Osteoblast (primary cell): ENCODE measurements at places on chromosomes 11 and 22. TPM values are rescaled to one million over a fixed set of nuclear protein-coding genes. Genes with fewer than 3 reads are reported as not detected.

- H3K4me1 ChIP-seq = peaks cover 44% of the 10 kb centered on the region
- H3K36me3 ChIP-seq = no peaks in the 10 kb centered on the region
- peak overlapping the region; percentile 57 for H3K4me3 ChIP-seq
- no peaks in the 10 kb centered on the region for H3K27me3 ChIP-seq
- peak overlapping the region; percentile 86 for H3K27ac ChIP-seq
Observed at GRCh38 chr22:37545703-37546436, 14.4 kb upstream of the CDC42EP1 start.

GRCh38 chr22:42773167-42773566 is 52.5 kb upstream of the A4GALT start:
- peaks cover 9% of the 10 kb centered on the region for H3K4me1 ChIP-seq
- no peak overlapping the region for H3K4me3 ChIP-seq
- no peaks in the 10 kb centered on the region for H3K36me3 ChIP-seq
- no peak overlapping the region for H3K27ac ChIP-seq
- H3K27me3 ChIP-seq = no peaks in the 10 kb centered on the region

GRCh38 chr22:31248138-31248745 is 36.1 kb downstream of the LIMK2 start:
- no peaks in the 10 kb centered on the region for H3K27me3 ChIP-seq
- H3K27ac ChIP-seq = peak overlapping the region; percentile 54
- peak overlapping the region; percentile 77 for H3K4me3 ChIP-seq
- H3K36me3 ChIP-seq = no peaks in the 10 kb centered on the region
- DNase-seq = peak; percentile 96

DNA sequence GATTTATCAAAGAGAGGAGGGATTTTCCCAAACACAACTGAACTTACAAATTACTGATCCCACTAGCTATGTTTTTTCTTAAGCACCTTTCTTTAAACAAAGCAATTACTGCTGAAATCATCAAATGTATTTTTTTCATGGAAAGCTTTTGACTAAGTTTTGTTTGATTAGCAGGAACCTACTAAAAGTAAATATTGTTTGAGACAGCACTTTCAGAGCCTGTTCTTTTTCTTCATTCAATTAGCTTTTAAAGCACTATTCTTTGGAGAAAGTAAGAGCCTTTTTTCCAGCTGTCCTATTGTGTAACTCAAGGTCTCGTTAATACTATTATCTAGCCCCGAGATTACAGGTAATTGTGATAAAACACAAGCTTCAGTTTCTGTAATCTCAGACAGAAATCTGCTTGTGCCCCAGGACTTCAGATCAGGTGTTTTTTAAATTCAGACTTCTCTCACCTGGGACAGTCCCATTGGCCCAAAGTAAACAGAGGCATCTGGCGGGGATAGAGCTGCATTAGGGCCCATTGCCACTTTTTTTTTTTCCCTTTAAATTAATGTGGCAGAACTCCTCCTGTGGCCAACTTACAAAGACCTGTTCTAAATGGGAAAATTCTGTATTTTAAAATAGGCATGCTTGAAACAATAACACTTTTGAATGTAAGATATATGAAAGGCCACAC is 11.0 kb downstream of the CSTPP1 start:
- H3K4me3 ChIP-seq = no peak overlapping the region
- peak overlapping the region; percentile 40 for H3K27ac ChIP-seq
- no peaks in the 10 kb centered on the region for H3K36me3 ChIP-seq
- peaks cover 24% of the 10 kb centered on the region for H3K4me1 ChIP-seq
- H3K27me3 ChIP-seq = no peaks in the 10 kb centered on the region

DNA sequence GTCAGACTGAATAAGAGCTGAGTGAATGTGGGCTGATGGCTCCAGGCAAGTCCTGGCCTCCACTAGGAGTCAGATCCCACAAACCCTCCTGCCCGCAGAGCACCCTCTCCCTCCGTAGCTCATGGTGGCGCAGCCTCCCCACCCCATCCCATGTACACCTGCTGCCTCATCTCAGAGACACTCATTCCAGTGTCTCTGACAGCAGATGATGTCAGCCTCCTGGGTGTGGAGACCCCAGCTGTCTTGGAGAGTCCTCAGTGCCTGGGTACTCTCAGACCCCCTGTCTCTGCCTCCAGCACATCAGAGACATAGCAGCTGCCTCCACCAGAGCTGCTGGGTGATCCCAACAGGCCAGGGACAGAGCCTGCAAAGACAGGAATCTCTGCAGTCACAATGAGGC is 9.5 kb downstream of the IGLL5 start:
- H3K27me3 ChIP-seq = no peaks in the 10 kb centered on the region
- H3K36me3 ChIP-seq = no peaks in the 10 kb centered on the region
- peak; percentile 17 for DNase-seq
- H3K27ac ChIP-seq = no peak overlapping the region
- H3K4me1 ChIP-seq = no peaks in the 10 kb centered on the region

DNA sequence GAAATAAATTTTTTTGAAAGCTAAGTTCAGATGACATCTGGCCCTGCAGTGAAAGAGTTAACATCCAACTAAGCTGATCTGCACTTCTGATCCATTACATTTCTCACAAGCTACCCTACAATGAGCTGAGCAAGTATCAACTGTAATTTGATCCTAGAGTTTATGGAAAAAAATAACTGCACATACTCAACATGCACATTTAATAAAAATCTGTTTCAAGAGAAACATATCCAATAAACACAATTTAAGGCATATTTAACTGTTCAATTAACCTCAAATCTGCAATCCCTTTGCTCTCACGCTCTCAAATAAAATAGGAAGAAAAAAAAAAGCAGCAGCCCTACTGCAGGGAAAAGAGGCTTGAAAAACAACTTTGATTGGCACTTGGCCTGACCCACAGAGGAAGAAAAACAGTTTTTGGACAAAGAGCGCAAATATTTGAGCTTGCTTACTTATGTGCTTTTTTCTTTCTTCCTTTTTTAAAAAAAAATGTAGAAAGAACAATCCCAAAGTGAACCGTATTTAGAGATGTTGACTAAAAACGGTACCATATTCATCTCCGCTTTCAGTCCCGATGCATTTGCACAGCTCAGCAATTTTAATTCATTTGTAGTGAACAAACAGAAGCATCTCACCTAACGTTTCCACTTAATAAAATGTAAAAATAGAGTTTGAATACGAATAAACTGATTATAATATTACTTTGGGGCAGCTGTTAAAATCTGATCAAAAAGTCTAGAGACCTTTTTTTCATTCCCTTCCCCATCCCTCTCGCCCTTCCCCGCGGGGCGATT is 1.6 kb downstream of the SESN3 start:
- H3K36me3 ChIP-seq = no peaks in the 10 kb centered on the region
- H3K27me3 ChIP-seq = no peaks in the 10 kb centered on the region
- peaks cover 30% of the 10 kb centered on the region for H3K4me1 ChIP-seq
- peak; percentile 18 for DNase-seq
- H3K4me3 ChIP-seq = peak overlapping the region; percentile 81

GRCh38 chr11:57630171-57630570 is 19.5 kb downstream of the YPEL4 start:
- H3K27me3 ChIP-seq = peaks cover 13% of the 10 kb centered on the region
- H3K36me3 ChIP-seq = no peaks in the 10 kb centered on the region
- H3K4me3 ChIP-seq = no peak overlapping the region

- peaks cover 20% of the 10 kb centered on the region for H3K4me1 ChIP-seq
- H3K4me3 ChIP-seq = no peak overlapping the region
- no peak for DNase-seq
- peaks cover 8% of the 10 kb centered on the region for H3K36me3 ChIP-seq
Observed at GRCh38 chr11:43732225-43732624, 51.7 kb downstream of the HSD17B12 start.

- H3K27ac ChIP-seq = no peak overlapping the region
- no peak overlapping the region for H3K4me3 ChIP-seq
- no peak for DNase-seq
Observed at GRCh38 chr11:105000797-105001196, 22.2 kb downstream of the CASP5 start.

CHADL gene
- total RNA-seq = 1.1 and 1.2 TPM in 2 replicates

SCGB1C1 gene
- total RNA-seq = not detected in 2 replicates

OTOG gene
- not detected in 2 replicates for total RNA-seq

MAP6 gene
- 0.72 and 1.5 TPM in 2 replicates for total RNA-seq

LRRC4C gene
- total RNA-seq = 2.2 and 4.4 TPM in 2 replicates

ARHGAP1 gene
- 88.3 and 100 TPM in 2 replicates for total RNA-seq

BEST1 gene
- 5.6 and 8.0 TPM in 2 replicates for total RNA-seq

TMPRSS5 gene
- 0.29 and 0.36 TPM in 2 replicates for total RNA-seq

TANGO2 gene
- total RNA-seq = 41.8 and 43.8 TPM in 2 replicates

KRTAP5-2 gene
- not detected in 2 replicates for total RNA-seq

ZC3H12C gene
- total RNA-seq = 9.1 and 10.5 TPM in 2 replicates
